ENCODE measurements at places on chromosomes 4 and X.

- no peak for DNase-seq
Measured at GRCh38 chrX:56783450-56783831, 54.4 kb downstream of the NBDY start.

DNA sequence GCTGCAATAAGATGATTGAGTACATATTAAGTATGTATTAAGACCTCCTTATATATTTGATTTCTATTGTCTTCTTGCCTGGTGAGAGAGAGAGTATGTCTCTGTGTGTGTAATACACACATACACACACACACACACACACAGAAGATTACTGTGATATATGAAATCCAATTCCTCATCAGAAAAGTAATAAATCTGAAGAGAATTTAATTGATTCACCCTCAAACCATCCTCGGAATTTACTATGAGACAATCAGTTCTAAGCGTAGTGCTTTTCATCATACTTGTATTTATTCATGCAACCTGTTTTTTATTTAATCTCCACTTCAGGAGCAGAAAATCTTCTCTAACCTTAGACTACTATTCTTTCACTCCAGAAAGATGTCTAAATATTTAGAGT, 62.3 kb upstream of the TLL1 start:
- no peak for DNase-seq

GRCh38 chr4:8694226-8694625, 101.7 kb downstream of the CPZ start:
- no peak for DNase-seq

DNA sequence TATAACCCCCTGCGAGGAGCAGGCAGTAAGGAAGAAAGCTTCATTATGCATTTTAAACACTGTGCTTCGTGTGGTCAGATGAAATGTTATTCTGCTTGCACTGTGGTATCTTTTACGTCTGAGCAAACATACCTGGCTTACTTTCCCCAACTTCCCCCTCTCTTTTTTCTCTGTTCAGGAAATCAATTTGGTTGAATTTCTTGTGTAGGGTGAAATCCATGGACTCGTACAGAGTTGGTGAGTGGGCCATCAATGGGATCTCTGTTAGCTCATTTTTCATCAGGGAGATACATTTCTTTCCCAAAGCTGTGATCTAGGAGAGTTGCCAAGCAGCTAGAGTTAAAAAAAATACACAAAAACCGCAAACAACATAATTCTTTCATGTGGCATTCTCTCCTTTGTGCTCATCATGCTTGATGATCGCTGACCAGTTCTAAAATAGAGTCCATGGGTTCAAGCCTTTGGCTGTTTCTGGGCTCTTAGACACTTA, 98.5 kb downstream of the FRAS1 start:
- no peak for DNase-seq

DNA sequence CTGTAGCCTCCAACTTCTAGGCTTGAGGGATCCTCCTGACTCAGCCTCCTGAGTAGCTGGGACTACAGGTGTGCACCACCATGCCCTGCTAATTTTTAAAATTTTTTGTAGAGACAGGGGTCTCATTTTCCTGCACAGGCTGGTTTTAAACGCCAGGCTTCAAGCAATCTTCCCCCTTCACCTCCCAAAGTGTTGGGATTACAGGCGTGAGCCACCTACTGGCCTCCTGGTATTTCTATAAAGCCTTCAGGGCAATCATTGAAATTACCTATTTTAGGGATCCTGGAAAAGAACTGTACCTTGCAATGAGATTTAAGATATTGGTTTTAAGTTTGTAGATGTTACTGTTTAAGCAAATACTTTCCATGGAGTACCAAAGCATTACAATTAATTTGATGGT, 13.5 kb upstream of the PLS3 start:
- no peak for DNase-seq

GRCh38 chr4:8353912-8354453, 84.4 kb downstream of the HTRA3 start:
- no peak for DNase-seq
